ENCODE measurements at places on chromosomes 1 and 21.

GRCh38 chr1:228753786-228754360 lies 18.6 kb downstream of the RHOU start:
- DNase-seq, result no peak

- DNase-seq, result no peak
These were observed 219.2 kb upstream of the NR5A2 start for GRCh38 chr1:199808110-199808870.

DNA sequence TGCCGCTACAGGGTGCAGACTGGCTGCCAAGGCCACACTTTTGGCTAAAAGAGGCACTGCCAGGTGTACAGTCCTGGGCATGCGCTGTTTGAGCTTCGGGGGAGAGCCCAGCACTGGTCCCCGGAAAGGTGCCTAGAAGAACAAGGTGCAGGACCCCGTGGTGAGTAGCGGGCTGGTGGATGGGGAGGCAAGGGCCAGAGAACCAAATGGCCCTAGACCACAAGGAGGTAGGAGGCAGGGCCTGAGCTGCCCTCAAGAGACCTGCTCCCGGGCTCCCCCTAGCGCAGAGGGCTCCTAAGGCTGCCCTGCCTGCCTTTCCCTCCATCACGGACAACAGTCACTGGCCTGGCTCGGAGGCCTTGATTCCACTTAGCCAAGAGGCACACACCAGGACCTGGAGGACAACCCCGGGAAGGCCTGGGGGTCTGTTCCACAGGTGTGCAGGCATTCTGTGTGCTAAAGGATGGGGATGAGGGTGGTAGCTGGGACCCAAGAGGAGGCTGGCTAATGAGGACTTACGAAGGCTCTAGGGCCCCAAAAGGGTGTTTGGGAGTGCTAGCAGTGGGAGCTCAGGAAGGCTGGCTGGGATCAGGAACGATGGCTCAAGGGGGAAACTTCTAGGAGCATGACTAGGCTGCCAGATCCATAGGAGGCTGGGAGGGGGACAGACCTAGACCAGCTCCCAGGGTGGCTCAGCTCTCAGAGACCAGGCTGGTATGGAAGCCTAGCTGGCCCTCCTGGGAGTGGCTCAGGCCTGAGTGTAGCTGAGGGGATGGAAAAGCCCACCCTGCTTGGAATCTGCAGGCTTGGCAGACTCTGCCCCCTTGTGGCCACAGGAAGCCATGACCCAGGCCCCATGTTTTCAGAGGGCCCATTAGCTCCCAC lies 742 bp downstream of the ARTN start:
- peak; percentile 20 for DNase-seq

DNA sequence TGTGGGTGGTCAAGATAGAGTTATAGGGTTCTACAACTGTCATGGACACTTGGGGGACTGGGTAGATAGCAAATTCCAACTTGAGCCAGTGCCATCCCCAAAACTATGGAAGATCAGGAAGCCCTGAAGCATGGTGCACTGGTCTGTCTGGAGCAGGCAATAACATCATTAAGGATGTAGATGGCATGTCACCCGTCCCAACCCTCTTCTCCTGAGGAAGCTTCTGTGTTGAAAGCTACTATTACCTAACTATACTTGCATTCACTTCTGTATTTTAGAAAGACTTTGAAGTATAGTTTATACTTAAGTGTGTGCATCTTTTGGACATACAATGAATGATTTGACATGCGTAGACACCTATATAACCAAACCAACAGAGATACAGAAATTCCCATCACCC lies 32.9 kb downstream of the RABIF start:
- DNase-seq, result no peak

GRCh38 chr1:47617381-47618221 lies 179.8 kb downstream of the FOXD2 start:
- no peak for DNase-seq

DNA sequence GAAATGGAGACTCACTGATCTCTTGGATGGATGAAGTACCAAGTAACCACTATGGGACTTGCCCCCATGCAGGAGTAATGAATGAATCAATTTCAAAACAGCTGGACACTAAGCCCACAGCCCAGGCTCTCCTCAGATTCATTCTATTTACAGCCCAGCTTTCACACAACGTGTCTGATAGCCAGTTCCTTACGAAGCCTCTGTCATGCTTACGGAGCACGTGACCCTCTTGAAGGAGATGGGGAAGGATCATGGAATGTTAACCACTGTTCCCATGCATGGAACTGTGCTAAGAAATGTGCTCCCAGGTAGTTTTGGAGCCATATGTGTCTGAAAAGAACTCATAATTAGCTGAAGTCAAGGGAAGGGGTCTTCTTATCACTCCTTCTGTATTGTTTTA lies 124.1 kb downstream of the KIF26B start:
- no peak for DNase-seq

DNA sequence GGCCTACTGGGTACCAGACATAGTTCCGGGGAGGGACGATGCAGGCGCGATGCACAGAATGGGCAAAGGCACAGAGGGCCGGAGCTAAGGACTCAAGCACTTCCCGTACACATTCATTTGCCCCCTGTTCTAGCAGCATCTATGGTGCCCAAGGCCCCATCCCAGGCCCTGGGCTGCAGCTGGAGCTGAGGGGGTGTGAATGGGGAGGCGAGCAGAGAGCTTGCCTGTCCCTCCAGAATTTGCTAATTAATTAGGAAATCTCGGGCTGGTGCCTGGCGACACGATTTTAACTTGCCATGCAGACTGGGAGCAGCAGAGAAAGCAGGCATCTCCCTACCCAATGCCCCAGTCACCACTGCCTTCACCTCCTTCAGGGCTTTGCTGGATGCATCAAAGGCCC lies 35.9 kb downstream of the EPHA2 start:
- DNase-seq, result no peak

- DNase-seq, result no peak
These were observed 34.2 kb downstream of the JUN start for GRCh38 chr1:58749646-58750045.

- no peak for DNase-seq
These were observed 17.6 kb downstream of the RAB4A start for GRCh38 chr1:229288516-229288915.

- DNase-seq, result no peak
These were observed 51.0 kb upstream of the IKBKE start for GRCh38 chr1:206419250-206419649.

- no peak for DNase-seq
These were observed 222.4 kb downstream of the LRRC40 start for GRCh38 chr1:69982992-69983391.

GRCh38 chr1:222918801-222919477 lies 104.1 kb downstream of the DISP1 start:
- peak; percentile 27 for DNase-seq

GRCh38 chr1:181604482-181605249 lies 121.3 kb downstream of the CACNA1E start:
- no peak for DNase-seq

DNA sequence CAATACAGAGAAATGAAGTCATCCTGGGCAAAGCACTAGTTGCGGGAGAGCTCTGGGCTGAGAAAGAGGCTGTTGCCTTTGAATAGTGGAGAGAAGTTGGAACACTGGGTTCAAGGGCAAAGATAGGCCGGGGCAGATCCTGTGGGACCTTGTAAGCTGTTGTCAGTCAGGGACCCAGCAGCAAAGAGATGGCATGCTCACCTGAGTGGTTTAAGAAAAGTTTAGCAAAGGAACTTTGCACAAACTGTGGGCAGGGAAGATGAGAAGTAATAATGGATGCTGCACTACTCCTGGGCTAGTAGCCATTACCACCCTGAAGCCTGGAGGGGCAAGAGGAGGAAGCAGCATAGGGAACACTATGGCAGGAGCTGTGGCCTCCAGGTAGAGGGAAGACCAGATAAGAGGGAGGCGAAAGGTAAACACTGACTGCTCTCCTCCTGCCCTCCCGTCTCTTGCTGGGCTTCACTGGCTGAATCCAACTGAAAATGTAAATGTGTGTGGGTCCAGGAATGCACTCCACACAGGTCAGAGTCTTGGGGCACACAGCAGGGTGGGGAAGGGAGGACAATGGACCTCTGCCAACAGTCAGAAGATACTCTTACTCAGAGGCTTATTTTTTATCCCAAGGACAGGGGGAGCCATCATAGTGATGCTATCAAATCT lies 129.2 kb downstream of the PLPP3 start:
- DNase-seq, result no peak

DNA sequence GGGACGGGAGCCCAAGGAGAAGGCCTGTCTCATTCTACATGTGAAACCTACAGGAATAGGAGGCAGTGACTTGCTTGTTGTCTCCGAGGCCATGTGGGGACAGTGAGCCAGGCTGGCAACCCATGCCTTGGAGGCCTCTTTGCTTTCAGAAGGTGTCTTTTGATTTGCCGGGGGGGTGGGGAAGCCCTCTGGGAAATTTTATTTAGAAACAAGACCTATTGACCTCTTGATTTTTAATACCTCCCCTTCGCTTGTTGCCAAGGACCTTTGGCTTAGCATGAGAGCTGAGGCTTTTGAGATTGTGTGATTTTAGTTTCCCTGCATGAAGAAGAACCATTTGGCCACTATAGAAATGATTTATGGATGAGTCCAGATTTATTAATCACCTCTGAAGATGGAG lies 4.1 kb downstream of the ARMH1 start:
- no peak for DNase-seq

DNA sequence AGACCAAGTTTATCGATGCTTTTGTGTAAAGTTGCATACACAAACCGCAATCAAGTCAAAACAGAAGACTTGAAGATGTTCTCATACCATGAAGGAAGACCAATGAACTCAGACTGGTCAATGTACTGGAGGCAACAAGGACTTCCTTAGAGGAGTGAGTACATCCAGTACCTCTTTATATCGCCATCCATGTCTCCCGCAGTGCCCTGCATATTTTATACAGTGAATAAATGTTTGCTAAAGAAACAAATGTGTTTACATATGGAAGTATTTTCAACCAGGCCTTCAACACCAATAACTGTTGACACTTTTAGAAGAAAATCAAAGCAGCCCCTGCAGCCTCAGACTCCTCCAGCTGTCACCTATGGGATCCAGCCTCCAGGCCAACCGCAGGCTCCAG lies 125.6 kb downstream of the SMYD3 start:
- no peak for DNase-seq

Data from NCI-H1694 treated with DMSO at 0.1 percent for 48 hours (cell line).